ENCODE measurements at places on chromosomes 1 and 21.

- DNase-seq, result no peak
Measured at GRCh38 chr1:1110561-1110971, 5.3 kb downstream of the C1orf159 start.

DNA sequence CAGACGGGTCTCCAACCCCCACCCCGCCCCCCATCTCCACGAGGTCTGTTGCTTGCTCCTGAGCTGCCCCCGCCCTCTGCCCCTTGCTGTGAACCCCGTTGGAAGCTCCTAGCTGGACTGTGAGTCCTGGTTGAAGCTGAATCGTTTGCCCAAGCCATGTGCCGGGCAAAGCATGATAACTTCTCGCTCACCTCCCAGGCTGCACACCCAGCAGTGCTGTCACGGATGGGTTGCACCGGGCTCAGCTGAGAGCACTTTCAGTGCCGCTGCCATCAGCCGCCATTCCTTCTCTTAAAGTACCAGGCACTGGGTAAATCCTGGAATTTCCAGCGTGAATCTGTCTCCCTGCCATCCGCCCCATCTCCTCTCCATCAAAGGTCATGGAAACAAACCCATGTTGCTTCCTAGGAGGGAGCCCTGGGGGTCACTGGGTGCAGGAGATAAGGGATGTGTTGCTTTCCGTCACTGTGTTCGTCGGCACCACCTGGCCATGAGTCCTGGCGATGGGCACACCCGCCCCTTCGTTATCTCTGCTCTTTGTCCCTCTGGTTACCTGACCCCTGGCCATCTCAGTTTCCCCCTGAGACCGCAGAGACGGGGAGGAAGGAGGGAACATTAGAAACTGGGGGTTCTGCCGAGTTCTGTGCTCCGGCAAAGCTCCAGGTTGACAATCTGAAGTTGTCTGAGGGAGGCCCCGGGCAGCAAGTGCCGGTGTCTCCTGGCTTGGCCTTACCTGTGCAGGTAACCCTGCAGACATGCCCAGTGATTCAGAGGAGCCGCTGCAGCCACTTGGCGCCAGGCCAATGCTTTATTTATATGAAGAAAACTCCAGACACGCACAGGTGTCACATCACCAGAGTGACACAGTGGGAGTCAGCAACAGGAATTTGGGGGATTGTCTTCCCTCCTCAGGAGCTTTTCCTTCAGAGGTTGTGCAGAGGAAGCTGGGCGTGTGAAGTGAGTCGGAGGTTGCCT is 2.7 kb downstream of the PDE9A start:
- DNase-seq, result no peak

DNA sequence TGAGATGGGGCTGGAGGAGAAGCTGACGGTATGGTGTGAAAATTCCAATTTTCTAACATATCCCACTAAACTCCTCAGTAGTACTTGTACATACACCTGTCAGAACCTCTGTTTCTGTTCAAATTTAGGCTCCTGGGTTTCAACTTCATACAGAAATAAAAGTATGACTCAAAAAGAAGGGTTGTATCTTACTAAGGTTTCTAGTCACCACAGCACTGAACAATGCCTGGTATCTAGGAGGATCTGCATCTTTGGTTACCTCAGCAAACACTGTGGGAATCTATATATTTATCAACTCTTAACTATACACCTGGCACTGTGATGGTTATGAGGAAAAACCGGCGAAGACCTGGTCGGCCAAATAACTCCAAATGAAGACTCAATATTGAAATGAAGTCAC is 13.8 kb downstream of the RBM34 start:
- no peak for DNase-seq

DNA sequence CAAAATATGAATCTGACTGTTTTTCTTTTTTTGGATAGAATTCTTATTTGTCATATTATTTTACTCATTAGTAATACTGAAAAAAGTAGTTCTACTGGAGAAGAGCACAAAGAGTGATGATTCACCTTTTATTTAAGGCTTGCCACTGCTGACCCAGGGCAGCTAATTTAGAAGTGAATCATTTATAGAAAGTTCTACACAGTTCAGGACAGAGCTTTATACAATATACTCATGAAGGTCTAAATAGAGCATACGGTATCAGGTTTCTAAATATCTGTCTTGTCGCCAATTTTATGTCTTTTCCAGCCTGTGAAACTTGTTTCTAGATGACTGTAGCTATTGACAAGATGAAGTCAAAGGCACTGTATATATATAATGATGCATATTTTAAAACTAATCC is 25.0 kb downstream of the GIPC2 start:
- DNase-seq, result no peak

- no peak for DNase-seq
Measured at GRCh38 chr1:152112101-152112884, 3.0 kb downstream of the TCHH start.

DNA sequence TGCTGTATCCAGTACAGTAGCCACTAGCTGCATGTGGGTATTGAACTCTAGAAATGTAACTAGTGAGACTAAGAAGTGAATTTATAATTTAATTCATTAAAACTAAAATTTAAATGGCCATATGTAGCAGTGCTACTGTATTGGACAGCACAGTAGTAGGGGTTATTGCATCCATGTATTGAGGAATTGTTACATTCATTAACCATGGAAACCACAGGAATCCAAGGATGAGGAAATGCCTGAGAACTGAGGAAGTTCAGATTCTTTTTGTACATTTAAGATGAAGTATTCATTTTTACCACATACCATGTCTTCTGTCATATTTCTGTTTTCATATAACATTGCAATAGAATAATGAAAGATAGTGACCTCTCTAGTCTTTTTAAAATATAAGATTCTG is 2.6 kb downstream of the MTF2 start:
- DNase-seq, result no peak

DNA sequence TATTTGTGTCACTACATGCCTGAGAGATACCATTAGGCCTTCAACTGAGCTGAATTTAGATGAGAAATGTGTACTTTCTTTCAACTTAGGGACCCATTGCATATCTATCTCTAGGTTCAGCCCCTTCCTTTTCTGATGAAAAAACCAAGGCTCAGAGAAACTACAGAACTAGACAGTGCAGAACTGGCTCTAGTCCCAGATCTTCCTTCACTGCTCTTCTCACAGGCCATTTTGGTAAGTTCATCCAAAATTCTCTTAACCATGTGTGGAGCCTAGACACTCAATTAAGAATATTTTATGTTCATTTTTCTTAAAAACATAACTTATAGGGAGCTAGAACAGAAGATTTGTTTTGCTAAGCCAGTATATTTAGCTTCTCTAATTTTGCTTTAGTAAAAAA is 128.9 kb downstream of the ASTN1 start:
- DNase-seq, result no peak

- no peak for DNase-seq
Measured at GRCh38 chr1:6313393-6314200, 52.7 kb upstream of the GPR153 start.

DNA sequence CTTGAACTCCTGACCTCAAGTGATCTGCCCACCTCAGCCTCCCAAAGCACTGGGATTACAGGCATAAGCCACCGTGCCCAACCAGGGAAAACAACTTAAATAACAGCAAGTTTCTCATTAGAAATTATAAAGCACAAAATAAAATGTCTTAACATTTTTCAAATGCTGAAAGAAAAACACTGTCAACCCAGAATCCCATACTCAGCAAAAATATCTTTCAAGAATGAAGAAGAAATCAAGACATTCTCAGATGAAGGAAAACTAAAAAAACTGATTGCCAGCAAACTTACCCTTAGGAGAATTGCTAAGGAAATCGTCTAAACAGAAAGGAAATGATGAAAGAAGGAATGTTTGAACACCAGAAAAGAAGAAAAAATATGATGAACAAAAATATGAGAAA is 191.1 kb upstream of the NR5A2 start:
- DNase-seq, result no peak

DNA sequence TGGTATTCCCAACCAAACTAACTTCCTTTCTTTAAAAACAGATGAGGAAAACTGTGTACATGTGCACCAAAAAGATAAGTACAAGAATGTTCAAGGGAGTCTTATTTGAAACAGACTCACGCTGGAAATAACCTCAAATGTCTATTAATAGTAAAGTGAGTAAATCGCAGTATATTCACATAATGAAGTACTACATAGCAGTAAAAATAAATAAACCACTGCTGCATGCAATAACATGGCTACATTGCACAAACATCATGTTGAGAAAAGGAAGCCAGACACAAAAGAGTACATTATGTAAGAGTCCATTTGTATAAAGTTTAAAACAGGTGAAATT is 5.2 kb upstream of the DENND2D start:
- DNase-seq, result no peak

DNA sequence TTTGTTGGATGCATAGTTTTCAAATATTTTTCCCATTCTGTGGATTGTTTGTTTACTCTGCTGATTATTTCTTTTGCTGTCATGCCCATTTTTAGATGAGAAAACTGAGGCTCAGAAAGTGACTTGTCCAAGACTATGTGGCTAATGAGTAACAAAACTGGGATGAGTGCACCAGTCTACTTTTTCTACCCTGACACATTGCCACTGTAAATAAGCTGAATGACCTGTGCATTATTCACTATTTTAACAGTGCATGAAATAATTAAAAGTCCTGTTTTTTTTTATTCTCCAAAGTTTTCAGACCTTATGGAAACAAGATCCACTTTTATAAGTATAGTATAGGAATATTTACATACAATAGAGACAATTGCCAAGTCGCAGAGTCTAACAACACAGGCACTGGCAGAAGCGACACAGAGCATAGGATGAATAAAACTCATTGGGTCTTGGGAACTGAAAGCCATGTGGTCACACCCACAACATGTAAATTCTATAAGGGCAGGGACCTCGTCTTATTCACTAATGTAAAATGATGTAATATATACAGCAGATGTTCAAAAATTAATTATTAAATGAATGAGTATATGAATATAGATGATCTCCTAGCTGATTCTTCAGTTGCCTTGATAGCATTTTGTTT is 45.2 kb downstream of the HLX start:
- DNase-seq, result no peak

GRCh38 chr1:88697503-88697902 is 13.4 kb downstream of the PKN2 start:
- no peak for DNase-seq

- DNase-seq, result no peak
Measured at GRCh38 chr21:44441041-44441400, 14.3 kb upstream of the LRRC3 start.

DNA sequence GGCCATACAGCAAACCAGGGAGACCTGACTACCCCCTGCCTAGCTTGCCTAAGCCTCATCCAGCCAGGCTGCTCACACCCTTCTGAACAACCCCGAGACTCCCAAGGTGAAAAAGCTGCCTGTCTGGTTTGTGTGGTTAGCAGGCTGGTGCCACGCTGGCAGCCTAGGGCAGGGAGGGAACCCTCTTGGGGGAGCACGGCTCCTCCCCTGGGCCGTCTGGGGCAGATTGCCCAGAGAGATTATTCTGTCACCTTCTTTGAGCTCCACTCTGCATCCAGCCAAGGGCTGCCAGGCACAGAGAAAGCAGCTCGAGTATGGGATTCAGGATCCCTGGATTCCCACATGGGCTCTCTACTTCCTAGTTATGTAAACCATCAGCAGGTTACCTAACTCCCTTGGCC is 27.5 kb upstream of the TCEA3 start:
- DNase-seq, result peak; percentile 41

- no peak for DNase-seq
Measured at GRCh38 chr1:40155135-40155534, 6.1 kb upstream of the RLF start.

GRCh38 chr1:111789142-111789541 is 33.4 kb downstream of the DDX20 start:
- no peak for DNase-seq

DNA sequence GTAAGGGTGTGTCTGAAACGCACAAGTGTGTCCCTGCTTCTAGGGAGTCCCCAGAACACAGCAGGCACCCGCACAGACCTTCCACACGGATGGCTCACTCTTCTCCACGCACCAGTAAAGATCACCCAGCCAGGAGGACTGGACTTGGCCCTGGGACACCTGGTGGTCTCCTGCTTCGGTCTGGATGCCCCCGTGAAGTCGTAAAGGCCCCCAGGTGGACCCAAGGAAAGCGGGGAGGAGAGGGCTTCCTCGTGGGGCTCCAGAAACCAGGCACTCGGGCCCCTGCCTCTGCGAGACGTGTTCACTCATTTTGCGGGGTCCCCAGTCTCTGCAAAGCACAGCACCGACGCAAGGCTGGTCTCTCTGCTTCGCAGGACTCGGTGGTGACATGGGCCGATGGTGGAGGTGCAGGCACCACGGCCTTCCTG is 20.2 kb upstream of the COL6A2 start:
- DNase-seq, result no peak

DNA sequence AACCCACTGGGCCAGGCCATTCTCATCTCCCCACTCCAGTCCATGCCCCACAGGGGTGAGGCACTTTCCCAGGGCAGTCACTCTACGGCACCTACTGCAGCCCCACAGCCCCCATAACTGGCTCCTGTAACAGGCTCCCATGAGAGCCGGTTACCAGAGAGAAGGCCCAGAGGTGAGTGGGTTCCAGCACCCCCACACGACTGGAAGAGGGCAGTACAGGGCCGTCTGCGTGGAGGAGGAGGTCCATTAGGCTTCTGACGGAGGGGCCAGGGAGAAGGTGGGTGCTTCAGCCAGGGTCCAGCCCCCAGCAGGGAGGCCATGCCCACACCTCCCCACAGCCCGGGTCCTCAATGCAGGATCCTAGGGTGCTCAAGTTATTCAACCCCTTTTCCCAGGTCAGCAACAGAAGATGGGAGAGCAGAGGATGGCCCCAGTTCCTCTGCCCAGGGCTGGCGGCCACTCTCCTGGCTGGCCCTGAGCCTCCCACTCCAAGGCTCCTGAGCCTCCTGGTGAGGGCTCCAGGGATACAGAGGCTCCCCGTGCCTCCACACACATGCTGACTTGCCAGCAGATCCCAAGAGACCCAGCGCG is 1.6 kb downstream of the ACAP3 start:
- no peak for DNase-seq

DNA sequence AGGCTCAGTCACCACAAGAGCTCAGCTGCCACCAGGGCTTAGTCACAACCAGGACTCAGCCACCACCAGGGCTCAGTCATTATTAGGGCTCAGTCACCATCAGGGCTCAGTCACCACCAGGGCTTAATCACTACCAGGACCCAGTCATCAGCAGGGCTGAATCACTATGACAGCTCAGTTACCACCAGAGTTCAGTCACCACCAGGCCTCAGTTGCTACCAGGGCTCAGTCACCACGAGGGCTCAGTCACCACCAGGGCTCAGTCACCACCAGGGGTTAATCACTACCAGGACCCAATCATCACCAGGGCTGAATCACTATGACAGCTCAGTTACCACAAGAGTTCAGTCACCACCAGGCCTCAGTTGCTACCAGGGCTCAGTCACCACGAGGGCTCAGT is 196.2 kb downstream of the NPHP4 start:
- DNase-seq, result no peak

- DNase-seq, result no peak
Measured at GRCh38 chr1:111825217-111825616, 69.5 kb downstream of the DDX20 start.

- peak; percentile 52 for DNase-seq
Measured at GRCh38 chr1:26959722-26960624, at the start of gene KDF1. Gene KDF1, minus strand, starts transcription at chr1:26960468. Its CDS starts 8,088 bp downstream, at chr1:26952380.

- no peak for DNase-seq
Measured at GRCh38 chr1:205077158-205077933, 6.9 kb downstream of the TMEM81 start.
